SW480 (cell line): ENCODE measurements at places on chromosomes 6 and 20.

- no peak for DNase-seq
Measured at GRCh38 chr20:13305284-13305683, 84.2 kb downstream of the ISM1 start.

- DNase-seq = no peak
Measured at GRCh38 chr6:56959938-56960337, 5.0 kb downstream of the BEND6 start.

DNA sequence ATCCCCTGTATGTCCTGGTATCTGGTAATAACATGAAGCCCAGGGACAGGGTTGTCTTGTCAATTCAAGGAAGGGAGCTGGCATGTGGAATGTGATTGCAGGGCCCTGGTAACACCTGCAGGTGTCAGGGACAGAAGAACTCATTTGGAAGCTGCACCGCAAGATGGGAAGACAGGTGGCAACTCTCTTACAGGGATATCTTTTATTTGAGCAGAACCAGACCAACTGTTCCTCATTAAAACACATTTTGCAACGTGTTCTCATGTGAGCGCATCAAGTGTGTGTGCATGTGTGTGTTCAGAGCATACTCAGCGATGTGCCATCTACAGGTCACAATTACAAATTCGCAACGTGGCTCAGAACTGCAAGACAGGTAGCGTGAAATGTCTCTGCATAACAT is 370.9 kb upstream of the SOX4 start:
- DNase-seq = no peak

DNA sequence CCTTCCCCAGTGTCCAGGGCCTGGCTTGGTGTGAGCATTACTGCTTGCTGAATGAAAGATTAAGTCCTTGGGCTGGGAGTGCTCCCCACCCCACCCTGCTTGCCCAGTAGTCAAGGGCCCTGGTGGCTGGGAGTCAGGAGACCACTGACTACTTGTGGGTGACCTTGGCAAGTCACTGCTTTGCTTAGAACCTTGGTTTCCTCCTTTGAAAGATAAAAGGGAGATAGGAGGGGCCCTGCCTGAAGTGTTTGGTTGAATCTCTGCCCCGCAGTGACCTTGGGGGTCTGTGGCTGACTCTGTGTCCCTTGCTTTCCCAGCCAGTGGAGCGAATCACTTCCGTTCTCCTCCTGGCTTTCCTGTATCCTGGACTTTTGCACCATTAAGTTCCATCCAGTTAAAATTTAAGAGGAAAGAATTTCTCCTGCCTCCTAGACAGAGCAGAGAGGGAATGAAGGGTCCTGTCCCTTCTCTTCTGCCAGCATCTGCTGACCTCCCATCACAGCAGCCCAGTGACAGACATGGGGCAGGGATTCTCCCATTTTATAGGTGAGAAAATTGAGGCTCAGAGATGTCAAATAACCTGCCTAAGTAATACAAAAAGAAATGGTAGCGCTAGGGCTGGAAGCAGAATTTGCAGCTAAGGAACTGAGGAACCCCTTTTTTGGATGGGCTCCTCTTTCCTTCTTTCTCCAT is 3.5 kb upstream of the EPB41L1 start:
- no peak for DNase-seq
